ENCODE measurements at places on chromosomes 2 and 18.

DNA sequence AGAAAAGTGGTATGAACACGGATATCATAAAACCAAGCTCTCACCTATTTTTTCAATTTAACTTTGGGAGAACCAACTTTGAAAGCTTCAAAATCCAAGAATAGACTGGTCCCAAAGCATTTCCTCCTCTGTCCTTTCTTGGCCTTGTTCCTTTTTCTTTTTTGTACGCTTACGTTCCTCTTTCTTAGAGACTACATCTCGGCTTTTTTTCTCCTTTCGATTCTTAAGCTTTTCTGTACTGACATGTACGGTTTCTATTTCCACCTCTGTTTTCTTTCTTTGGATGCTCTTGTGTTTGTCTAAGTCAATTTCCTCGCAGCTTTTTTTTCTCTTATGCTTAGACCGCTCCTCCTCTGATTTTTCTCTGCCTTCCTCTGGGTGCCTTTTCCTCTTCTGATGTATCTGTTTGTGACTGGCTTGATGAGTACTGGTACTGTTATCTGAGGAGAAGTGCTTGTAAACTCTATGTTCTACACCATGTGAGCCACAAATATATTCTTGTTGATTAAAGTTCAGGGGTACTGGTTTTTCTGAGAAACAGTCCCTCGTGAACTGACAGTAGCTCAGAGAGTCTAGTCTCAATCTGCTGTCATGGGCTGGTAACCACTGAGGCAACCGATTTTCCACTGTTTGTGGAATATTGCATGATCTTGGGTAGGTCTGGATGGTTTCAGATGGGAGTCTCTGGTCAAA is 11.5 kb upstream of the RNU2-63P start:
- DNase-seq = no peak

- no peak for DNase-seq
These were observed 91.4 kb upstream of the RBMS1 start for GRCh38 chr2:160584972-160585494.

DNA sequence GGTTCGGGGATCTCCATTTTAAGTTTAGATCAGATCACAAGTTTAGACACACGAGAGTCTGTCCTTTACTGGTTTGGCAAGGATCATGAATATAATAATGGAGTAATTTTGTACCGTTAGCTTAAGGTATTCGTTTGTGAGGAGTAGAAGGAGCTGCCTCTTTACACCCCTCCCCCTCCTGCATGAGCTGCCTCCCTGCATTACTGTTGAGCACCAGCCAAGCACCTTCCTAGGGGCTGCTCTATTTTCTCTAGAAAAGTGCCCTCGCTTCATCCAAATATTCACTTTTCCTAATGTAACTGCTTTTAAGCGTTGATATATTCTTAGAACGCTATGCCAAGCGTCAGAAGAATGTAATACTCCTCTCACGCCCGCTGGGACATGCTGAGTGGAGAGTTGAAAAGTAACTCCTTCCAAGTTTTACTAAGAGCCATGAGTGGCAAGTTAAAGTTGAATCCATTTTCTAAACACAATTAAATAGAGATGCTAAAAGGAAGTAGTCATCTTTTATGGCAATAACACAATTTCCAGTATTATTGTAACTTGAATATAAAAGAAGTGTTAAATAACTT is 25.4 kb upstream of the SCN7A start:
- no peak for DNase-seq

DNA sequence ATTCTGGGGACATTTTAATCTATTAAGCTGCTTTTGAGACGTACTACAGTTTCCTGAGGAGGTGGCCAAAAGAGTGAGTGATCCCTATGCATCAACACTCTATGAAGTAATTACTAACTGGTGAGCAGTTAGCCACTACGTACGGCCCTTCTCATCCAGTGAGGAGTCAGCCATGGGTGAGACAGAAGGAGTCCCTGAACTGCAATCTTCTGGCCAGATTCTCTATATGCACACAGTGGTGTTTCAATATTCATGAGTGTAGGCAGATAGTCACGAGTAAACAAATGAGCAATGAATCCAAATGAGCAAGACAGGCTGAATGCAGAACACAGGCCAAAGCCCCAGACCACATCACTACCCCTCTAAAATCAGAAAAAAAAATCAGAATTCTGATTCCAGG is 29.8 kb upstream of the TMEM214 start:
- no peak for DNase-seq

DNA sequence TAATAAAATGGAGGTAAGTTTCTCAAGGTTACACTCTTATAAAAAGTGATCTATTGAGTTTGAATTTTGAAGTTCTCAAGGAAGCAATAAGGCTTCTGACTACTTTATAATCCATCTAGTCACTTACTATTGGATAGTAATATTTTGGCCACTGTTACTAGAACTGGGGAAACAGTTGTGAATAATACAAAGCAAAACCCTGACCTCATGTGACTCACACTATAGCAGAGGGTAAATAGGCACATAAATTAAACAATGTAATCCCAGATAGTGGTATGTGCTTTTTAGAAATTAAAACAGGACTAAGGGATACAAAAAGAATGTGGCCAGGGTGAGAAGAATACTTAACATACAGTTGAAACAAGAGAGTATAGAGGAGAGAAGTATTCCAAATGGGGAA is 78.6 kb downstream of the CALCRL start:
- DNase-seq = no peak

DNA sequence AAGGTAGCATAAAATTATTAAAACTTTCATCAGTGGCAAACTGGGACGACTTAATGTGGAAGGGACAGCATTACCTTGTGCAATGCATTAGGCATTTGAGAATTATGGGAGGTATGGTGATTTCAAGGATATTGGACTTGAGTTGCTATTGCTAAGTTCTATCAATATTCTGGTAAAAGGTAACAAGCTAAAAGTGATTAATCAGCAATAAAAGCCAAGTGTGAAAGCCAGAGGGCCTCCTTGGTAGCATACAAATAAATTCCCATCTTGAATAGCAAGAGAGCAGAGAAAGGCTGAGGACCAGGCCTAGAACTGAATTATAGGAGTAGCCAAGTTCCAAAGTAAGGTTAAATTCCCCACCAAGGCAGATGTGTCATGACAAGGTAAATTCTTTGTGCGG is 74.2 kb upstream of the KCNH7 start:
- no peak for DNase-seq

DNA sequence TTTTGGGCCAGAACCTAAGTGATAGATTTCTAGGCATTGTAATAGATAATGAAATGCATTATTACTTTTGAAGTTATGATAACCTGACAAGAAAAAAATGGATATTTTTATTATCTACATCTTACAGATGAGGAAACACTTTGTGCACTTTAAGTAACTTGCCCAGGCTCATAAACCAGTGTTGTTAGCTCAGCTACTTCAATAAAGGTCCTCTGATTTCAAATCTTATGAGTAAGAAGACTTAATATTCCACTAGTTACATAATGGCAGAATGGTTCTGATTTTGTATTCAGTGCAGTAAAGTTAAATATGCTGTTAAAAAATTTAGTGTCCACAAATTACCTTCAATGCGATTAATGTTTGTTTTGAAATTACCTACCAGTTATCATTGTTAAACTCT is 199.0 kb downstream of the BABAM2 start:
- no peak for DNase-seq

DNA sequence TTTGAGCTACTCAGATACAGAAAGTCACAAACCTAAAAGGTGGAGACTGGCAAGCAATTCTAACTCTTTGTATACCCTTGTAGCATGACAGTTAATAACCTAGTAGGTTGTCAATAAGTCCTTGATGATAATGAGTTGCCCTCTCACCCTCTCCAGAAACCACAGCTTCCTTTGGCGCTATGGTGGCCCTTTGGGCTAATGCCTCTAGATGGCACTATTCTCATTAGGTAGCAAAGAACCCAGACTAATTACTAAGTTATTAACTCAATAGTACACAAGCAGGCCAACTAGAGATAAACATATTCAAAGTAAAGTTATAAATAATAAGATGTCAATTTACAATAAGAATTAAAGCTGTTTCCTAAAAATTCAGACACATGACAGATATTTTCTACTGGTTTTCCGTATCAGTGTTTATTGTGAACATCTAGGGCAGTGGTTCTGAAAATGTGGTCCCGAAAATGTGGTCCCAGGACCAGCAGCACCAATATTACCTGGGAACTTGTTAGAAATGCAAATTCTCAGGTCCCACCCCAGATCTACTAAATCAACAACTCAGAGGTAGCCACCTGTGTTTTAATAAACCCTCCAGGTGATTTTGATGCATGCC is 41.1 kb downstream of the LDAH start:
- DNase-seq = no peak

DNA sequence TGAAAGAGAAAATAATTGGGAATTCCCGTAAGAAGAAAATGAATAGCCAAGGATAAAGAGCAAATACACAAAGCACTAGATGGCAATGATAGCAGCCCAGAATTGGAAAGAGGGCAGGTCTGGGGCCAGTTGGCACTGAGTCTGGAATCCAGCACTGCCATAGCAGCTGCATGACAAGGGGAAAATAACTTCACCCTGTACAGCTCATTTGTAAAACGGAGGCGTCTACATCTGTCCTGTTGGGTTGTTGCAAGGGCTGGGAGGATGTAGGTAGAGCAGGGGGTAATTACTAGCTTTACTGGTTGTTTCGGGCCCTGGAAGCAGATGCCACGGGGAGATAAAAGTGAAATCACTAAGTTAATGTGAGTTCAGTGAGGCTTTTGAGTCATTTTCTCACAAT is 110.0 kb upstream of the RASGRP3 start:
- no peak for DNase-seq

DNA sequence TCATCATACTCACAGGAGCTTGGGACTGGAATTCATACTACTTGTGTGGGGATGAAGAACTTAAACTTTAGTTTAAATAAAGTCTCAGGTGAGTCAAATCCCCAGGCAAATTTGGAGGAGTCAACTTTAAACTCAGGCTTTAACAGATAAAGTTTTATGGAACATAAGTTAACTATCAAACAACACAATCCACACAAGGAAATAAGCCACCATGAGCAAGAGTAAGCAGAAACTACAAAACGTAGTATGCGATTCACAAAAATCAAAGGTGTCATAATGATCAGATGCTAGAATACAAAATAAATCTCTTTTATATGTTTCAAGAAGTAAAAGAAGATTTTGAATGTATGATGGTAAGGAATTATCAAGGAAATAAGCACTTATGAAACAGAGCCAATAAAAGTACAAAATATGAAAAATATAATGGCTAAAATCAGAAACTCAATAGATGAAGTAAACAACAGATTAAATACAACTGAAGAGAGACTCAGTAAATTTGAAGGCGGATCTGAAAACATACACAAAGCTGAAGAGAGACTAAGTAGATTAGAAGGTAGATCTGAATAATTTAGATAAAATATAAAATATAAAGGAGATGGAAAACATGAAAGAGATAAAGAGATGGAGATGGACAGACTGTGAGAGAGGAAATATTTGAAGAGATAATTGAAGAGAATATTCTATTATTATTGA is 97.5 kb upstream of the TWIST2 start:
- no peak for DNase-seq

- DNase-seq = no peak
These were observed 46.2 kb upstream of the PXDN start for GRCh38 chr2:1790473-1790872.

DNA sequence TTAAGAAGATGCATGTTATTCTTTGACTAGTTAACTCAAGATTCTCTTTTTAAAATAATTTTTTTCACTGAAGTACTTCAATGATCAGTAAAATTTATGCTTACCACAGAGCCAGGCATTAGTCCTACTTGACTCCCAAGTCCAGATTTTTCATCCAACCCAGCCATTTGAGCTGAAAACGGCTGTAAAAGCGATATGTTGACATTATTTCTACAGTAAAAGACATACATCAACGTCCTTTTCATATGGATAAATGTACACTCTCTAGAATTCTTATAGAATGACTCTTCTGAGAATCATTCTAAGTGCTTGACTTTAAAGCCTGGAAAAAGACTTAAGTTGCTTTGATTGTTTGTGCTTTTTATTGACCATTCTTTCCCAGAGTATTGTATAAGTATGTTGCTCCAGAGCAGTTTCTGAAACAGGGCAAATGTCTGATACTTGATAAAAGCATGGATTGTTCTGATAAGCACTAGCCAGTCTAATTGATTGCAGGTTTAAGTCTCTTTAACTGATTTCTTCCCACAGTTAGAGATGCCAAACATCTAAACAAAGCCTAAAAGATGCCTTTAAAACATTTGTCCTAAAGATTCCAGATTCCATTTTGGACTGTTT is 90.9 kb downstream of the COL5A2 start:
- no peak for DNase-seq

GRCh38 chr2:67561457-67561965 is 164.4 kb downstream of the ETAA1 start:
- no peak for DNase-seq

GRCh38 chr2:38744399-38744780 is 6.8 kb downstream of the SRSF7 start:
- DNase-seq = no peak

All from DMS79 treated with DMSO at 0.1 percent for 48 hours (cell line).